Activated T-helper 1 cell treated with Interleukin-2 at 50 U/mL for 16 hours (primary cell): ENCODE measurements at places on chromosomes 6 and 20.

GRCh38 chr20:19815553-19815991, 57.5 kb downstream of the RIN2 start:
- no peak for DNase-seq

GRCh38 chr6:165905744-165906143, 242.7 kb upstream of the PDE10A start:
- no peak for DNase-seq

GRCh38 chr20:17504066-17504897, 26.9 kb downstream of the BFSP1 start:
- no peak for DNase-seq

DNA sequence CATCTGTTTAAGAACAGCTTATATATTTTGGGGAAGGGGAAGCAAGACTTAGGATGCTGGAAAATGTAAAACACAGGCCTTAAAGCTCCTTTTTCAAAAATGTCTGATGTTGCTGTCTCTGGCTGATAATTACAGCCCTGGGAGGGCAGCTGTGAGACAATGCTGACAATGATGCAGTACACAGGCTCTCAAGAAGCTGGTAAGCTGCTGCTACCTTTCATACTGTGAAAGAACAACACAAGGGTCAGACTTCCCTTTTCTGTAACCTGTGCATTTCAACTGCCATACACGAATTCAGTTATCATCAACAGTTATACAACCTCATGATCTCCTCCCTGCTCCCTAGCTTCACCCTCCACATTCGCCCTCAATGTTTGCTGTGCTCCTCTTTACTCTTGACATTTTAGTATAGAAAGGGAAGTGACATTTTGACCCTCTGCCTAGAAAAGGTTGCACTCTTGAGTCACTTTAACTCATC, 25.2 kb downstream of the MAP7 start:
- no peak for DNase-seq

DNA sequence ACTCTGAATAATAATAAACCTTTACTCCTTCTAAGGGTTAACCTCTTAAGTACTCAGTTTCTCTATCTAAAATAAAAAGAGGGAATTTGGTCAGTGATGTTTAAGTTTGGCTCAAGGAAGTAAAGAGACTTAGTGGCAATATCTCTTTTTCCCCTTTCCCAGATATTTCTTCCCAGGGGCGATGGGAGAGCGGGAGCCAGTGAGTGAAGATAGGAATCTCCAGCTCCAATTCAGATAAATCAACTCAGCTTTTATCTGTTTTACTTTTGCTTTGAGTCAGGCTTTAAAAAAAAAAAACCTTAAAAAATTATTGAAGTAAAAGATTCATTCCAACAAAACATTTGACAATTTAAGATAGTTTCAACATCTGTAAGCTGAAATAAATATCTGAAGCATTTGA, 45.4 kb upstream of the SNRPB2 start:
- DNase-seq, result no peak

DNA sequence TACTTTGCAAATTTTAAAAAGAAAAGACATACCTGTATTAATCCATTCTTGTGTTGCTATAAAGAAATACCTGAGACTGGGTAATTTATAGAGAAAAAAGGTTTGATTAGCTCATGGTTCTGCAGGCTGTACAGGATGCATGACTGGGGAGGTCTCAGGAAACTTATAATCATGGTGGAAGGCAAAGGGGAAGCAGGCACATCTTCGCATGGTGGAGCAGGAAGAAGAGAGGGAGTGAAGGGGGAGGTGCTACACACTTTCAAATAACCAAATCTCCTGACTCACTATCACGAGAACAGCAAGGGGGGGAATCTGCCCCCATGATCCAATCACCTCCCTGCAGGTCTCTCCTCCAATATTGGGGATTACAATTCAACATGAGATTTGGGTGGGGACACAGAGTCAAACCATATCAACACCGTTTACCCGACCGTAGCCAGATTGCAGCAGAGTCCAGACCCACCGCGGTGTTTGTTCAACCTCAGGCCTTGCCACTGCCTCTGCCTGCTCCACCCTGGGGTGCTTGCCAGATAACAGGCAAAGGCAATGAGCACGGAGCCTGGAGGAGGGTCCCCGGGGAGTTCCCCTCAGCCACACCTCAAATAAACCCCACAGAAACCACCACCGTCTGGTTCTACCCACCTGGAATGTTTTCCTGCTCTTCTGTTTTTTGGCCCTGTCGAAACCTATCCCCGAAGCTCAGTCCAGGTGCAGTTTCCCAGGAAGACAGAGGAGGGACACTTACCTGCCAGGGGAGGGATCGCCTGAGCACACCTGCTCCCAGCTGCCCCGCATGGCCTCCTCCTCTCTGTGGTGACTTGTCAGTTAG, 142.2 kb upstream of the AFDN start:
- DNase-seq, result no peak
